CD4-positive, CD25-positive, alpha-beta regulatory T cell (primary cell): ENCODE measurements at places on chromosomes 6 and 20. TPM values are rescaled to one million over a fixed set of nuclear protein-coding genes. Genes with fewer than 3 reads are reported as not detected.

The RSPO4 gene
- 0.25 TPM for total RNA-seq

The HFE gene
- total RNA-seq = 2.6 TPM

GRCh38 chr6:2840749-2841061 is 958 bp downstream of the SERPINB1 start:
- DNase-seq = no peak

DNA sequence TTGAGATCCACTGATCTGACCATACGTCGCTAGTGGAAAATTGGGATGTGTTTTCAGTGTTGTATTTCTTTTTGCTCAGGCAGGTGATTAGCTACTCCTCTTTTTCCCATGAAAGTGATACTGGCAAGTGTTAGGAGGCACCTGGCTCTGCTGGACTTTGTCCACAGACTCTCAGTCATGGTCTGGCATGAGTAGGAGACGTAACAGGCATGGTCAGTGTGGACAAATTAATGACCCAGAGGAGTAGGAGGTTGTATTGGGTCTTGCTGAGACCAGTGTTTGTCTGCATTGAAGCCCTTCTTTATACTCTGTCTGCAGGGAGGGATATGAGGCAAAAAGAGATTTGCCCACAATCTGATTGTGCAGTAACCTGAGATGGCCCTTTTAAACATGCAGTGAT is 178.7 kb downstream of the DTNBP1 start:
- DNase-seq = no peak

DNA sequence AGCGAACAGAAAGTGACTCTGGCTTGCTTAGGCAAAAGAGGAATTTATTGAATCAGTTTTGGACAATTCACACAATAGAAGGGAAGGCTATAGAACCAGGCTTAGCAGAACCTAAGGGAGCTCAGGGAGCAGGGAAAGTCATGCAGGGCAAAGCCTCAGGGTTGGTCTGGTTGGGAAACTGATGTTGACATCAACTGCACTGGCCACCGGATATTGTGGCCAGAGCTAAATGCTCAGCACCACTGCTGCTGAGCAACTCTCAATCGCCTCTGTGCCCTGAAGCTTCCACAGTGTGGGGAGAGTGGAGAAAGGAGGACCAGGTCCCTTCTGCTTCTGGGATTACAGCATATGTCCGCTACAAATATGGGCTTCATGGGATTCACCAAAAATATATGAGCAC is 93.3 kb upstream of the GCM1 start:
- no peak for DNase-seq

- DNase-seq = no peak
Measured at GRCh38 chr6:170088582-170088955, 202.3 kb downstream of the DLL1 start.

DNA sequence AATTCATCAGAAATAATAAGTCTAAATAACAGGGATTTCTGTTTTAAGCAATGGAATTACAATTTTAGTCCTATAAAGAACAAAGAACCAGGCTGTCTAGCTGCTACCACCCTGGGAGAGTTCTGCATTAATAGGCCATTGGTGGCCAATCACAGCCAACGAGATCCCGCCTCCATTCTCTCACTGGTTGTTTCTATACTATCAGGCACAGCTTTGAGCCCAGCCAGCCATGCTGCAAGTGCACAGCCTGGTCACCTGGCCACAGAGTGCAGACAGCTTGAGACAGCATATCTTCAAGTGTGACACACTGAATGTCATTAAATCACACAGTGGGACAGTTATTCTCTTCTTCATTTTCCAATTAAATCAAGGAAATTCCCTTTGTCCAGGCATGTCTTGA is 16.1 kb upstream of the RAB22A start:
- DNase-seq = no peak

DNA sequence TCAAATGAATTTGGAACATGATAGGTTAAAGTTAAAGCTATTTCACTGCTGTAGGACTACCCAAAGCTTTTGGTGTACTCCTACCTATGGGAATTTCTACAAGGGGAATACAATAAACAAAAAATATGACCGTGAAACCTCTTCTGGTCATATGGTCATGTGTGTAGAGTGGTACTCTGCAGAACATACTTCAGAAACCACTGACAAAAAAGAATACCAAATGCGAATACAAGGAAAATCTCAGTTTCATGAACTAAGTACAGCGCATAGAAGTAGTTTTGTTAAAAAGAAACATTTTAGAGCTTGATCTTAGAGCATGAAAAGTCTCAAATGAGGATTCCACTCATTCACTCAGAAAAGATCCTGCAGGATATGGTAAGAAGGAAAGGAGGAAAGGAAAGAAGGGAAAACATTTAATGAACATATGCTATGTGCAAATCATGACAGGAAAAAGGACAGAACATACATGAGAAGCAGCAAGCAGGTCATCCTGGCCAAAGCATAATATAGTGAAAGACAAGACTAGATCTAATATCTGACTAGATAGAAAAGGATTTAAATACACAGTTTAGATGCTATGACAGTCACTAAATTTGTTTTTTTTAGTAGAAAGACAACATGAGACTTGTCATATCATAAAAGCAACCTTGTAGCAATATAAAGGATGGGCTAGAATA is 36.5 kb downstream of the SNX14 start:
- DNase-seq = no peak

- no peak for DNase-seq
Measured at GRCh38 chr6:56230976-56231566, 16.3 kb downstream of the COL21A1 start.

- DNase-seq = no peak
Measured at GRCh38 chr6:144119376-144119775, 24.0 kb upstream of the SF3B5 start.

DNA sequence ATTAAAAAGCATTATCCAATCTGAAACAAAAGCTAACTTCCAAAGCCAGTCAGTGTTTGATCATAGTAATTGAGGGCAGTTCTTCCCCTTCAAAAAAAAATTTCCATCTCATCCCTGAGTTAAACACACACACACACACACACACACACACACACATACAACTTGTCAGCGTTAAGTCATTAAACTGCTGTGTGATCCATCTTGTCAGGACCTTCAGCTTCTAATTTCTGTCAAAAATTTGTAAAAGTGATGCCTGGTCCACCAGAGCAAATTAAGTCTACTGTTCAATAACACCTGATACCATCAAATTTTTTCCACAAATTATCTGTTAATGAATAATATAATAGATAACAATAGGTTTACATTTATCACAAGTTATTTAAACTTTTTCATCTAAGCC is 198.7 kb downstream of the GPX5 start:
- no peak for DNase-seq
